PC-3 (cell line): ENCODE measurements at places on chromosomes 7 and 10.
A peak's percentile ranks its signal among the peaks of the same experiment; 100 is the strongest.

GRCh38 chr10:86109421-86109820 is 257.2 kb downstream of the GRID1 start:
- no peak for DNase-seq

DNA sequence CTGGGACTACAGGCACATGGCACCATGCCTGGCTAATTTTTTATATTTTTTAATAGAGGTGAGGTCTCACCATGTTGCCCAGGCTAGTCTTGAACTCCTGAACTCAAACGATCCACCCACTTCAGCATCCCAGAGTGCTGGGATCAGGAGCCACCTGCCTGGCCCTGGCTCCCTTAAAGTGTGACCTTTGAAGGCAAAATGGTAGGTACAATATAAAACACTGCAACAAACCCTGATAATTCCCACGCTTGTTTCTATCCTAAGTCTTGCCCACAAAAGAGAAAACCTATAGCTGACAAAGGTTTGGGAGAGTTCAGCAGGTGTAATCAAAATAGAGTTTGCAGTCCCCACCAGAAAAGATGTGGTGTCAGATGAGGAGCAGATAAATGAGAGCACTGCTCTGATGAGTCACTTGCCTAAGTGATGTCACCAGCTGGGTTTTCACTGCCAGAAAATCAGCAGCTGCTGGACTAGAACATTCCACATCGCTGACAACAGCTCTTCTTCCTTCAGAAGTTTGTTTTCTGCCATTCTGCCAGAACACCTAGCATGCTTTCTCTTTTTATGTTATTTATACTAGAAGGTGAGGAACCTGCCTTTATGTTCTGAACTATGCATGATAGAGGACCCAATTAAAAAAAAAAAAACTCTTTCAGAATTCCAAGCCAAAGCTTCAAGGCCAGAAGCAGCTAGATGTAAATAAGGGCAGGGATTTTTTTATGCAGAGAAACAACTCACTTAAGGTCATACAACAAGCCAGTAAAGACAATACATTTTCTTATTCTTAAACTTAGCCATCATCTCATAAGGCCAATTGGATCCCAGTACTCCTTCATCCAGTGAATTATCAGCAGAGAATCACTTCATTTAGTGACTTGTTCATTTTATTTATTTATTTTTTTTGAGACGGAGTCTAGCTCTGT is 18.0 kb downstream of the PURB start:
- peak; percentile 77 for DNase-seq

- peak; percentile 23 for DNase-seq
Measured at GRCh38 chr7:46515844-46516590, 594.9 kb upstream of the IGFBP3 start.

GRCh38 chr10:50395851-50396250 is 144.5 kb upstream of the ASAH2 start:
- no peak for DNase-seq

GRCh38 chr7:11831156-11831735 is 752 bp downstream of the THSD7A start:
- DNase-seq = no peak

- DNase-seq = peak; percentile 95
Measured at GRCh38 chr7:41996381-41997035, 240.5 kb downstream of the GLI3 start.

- no peak for DNase-seq
Measured at GRCh38 chr7:142405122-142405765, 147.4 kb upstream of the PRSS58 start.

DNA sequence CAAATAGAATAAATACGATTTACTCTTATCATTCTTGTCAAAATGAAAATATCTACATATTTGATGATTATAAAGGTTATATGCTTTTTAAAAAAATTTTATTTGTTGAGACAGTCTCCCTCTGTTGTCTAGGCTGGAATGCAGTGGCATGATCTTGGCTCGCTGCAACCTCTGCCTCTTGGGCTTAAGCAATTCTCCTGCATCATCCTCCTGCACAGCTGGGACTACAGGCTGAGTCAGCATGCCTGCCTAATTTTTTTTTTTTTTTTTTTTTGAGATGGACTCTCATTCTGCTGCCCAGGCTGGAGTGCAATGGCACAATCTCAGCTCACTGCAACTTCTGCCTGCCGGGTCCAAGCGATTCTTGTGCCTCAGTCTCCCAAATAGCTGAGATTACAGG is 48.9 kb downstream of the PUS7 start:
- no peak for DNase-seq
